WTC11 (cell line): ENCODE measurements at places on chromosomes 6 and 20.

DNA sequence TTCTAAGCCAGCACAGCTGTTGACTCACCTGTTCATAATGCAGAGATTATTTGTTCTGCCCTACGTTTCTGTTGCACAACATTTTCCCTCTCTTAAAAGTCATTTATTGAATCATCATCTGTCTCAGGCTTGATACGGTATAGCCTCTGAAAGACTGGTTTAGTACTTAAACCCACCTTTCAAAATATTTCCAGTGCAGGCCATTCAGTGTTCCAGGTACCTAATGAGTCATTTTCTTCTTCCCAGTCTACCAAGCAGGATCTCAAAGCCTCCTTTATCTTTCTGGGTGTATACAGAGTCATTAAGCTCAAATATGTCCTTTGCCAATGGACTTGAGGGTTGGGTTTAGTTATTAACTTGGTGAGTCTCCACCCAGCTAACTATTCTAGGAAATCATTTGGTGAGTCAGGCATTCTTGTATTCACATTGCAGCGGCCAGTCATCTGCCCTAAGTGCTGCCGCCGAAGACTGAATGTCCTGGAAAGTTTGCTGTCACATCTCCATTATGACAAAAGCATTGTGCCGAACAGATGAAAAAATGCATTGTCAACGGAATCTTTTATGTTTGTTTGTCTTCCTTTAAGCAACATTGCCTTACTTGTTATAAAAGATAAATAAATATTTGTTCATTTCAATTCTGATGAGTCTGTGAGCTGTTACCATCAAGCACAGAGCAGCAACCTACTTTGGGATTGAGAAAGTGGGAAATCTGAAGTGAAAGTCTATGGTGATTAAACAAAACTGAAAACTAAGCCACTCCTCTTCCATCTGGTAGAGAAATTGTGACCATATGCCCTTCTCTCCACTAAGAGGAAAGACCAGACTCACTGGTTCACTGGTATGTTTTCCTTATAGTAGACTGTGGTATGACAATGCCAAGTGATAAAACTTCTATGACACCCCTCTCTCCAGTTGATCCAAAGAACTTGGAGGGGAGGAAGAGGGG is 14.3 kb upstream of the FAM135A start:
- DNase-seq, result no peak

DNA sequence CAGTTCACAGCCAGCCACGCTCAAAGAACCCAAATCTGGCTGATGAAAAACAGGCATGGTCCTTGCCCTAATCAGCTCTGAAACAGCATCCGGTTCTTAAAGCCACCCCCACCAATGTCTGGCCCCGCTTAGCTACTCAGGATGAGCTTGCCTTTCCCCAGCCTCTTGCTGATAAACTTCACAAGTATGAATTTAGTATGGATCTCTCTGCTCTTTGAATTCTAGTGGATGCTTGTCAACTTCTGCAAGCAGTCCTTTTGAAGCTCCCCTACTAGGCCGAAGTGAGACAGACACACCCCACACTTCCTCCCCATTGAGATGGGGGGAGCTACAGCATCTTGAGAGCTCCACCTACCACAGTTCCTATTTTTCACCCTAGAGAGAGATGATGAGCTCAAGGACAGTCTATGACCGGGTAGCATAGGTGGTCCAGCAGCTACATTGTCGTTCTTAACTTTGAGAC is 36.7 kb downstream of the EBF4 start:
- DNase-seq, result no peak

DNA sequence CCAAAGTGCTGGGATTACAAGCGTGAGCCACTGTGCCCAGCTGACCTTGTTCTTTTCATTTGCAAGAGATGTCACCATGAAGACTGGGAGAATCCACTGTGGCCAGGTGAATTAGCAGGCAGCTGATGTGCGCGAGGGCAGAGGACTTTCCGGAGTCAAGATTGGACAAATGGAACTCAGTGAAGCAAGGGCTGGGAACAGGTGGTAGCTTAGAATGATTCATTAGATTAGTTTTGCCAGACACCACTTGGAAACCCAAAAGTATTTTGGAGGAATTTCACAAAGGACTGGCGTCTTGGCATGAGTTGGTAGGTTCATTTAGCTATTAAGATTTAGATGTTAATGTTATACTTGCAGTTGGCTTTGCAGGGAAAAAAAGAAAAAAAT is 4.7 kb upstream of the AKAP7 start:
- DNase-seq, result no peak

GRCh38 chr6:131001111-131001736 is 61.8 kb downstream of the EPB41L2 start:
- DNase-seq, result no peak

DNA sequence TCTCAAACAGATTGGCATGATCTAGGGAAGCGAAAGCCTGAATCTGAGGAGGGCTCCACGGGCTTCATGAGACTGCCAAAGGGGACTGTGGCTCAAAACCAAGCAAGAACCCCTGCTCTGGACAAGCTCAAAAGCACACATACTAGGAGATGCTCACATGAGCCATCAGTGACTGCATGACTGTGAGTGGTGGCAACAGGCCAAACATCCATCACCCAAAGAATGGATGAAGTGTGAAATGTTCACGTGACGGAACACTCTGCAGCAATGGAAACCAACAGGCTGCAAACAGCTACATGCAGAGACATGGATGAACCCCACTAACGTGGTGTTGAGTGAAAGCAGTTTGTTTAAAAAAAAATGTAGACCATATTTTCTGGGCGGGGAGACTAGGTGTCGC is 136.3 kb downstream of the PREX1 start:
- no peak for DNase-seq

DNA sequence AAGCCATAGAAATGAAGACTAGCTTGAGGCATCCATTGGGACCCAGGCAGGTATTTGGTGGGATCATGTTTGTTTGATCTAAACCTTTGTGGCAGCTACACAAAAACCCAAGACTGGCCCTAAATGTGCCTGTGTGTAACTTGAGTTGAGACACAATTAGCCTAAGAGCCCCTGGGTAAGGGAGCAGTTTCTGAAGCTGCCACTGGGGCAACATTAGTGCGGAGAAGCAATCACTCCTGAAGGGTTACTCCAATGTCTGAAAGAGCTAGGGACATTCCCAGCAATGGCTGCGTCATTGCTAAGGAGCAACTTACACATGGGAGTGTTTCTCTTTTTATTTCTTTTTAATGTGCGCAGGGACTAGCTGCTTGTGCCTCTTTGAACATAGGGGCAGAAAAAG is 67.9 kb upstream of the EEF1E1 start:
- peak; percentile 27 for DNase-seq

DNA sequence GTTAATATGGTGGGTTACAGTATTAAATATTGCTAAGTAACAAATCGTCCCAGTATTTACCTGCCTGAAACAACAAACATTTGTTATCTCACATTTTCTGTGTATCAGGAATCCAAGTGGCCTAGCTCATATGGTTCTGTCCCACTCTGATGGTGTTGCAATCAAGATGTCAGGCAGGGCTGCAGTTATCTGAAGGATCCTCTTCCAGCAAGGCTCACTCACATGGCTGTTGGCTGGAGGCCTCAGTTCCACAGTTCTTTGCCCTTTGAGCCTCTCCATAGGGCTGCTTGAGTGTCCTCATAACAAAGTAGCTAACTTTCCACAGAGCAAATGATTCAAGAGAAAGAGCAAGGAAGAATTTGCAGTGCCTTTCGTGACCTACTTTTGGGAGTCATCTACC is 17.7 kb downstream of the RAB22A start:
- no peak for DNase-seq

DNA sequence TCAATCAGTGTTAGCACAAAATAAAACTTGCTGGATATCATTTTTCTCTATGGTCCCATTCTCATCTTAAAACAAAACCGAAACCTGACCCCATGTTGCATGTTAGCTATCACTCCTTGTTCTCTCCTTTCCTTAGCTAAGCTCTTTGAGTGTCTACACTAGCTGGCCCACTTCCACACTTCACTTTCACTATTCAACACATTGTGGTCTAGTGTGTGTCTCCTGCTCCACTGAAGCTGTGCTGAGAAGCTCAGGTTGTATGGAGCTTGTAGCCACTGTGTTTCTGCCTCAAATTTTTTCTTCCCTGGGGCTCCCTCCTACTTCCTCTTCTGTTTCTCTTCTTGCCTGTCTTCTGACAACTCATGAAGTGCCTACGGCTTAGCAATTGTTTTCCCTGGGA is 223.0 kb downstream of the NKAIN2 start:
- no peak for DNase-seq

GRCh38 chr6:169099411-169100202 is 154.0 kb downstream of the THBS2 start:
- no peak for DNase-seq

DNA sequence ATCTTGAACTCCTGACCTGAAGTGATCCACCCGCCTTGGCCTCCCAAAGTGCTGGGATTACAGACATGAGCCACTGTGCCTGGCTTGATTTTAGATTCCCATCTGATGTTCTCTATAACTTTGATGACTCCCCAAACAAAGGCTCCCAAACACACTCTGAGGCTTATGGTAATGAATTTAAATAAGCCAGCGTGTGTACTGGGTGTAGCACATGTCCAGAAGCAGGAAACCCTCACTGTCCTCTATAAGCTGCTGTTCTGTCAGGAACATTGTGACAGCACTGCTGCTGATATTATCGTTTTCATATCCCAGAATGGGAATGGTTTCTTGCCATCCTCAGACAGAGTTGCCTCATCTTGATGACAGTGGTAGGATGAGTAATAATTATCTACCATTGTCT is 54.1 kb upstream of the SALL4 start:
- DNase-seq, result no peak

- no peak for DNase-seq
These were observed 188.6 kb downstream of the PRL start for GRCh38 chr6:22108199-22108598.

GRCh38 chr6:45074439-45074838 is 253.7 kb upstream of the RUNX2 start:
- DNase-seq, result no peak

DNA sequence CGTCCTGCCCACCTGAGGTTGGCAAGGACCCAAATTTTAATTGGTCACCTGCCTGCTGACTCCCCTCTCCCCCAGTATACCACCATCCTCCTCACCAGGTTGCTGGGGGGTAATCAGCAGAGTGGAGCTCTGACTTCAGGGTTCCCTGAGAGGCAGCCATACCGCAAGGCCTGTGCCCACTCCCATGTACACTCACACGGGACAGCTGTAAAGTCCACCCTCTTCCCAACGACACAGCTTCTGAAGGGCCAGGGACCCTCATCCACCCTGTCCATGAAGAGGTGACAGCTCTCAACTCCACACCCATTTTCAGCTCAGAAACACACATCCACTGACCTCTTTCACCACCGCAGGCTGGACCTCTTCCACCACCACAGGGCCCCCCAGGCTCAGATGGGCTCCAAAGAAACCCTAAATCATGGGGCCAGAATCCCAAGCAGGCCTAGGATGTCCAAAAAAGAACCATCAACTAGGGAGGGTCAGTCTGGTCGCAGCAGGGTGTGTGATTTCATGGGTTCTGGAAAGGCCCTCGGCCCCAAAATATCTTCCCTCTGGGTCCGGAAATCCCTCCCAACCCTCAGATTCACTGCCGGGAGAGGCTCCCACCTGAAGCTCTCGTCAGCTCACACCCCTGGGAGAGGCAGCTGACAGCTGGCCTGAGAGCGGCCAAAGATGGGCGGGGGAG is 30.0 kb downstream of the TFEB start:
- no peak for DNase-seq

- DNase-seq, result peak; percentile 13
These were observed 719.7 kb upstream of the MARCKS start for GRCh38 chr6:113137426-113137825.

GRCh38 chr20:58889798-58890517 is 37.4 kb downstream of the GNAS start:
- no peak for DNase-seq

GRCh38 chr6:30802731-30803130 is 58.4 kb upstream of the IER3 start:
- DNase-seq, result no peak

DNA sequence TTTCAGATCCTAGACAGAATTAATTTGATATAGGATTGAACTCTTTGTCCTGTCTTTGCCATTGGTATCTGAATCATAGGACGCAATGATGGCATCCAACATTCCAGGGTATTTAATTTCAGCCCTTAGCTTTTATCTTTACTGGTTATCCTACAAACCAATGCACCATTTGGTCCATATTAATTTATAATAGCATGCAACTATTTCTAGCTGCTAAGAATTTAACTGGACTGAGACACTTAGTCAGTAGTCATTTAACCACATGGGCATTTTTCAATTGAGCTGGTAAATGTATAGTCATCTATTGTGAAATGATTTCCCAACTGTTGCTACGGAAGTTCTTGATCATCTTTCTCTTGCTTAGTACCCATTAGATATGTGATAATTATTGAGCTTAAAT is 141.1 kb downstream of the CD164 start:
- no peak for DNase-seq

DNA sequence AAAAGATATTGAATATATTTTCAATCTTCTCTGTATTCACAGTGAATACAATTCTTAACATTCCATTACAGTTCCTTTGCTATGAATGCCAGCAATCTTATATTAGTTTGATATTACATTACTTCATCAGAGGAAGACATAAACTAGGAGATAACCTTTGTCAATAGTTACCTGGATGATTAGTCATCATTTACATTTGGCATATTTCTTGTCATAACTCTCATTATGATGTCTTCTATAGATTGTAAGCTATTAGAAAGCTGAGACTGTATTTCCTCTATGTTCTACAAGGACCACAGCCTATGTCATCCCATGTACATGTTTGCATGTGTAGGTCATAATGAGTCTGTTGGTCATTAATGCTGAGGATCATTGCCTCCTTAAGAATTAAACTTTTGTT is 7.8 kb upstream of the PTPRK start:
- no peak for DNase-seq

GRCh38 chr6:125325586-125325985 is 23.8 kb upstream of the HDDC2 start:
- DNase-seq, result no peak

DNA sequence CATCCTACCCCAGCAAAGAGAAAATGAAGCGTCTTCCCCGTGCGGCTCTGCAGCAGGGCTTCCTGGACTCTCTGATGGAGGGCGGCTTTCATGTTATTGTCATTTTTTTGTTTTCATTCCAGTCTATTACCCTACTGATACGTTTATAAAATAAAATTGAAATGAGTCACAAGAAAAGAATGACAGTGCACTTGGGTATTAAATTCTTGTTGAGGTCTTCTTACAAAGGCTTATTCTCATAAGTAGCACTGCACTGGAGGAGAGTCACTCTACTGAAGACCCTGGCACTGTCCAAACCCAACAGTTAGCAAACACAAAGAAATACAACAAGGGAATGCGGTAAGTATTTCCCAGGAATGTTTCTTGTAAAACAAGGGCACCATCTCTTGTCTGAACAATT is 379.3 kb downstream of the MAFB start:
- DNase-seq, result no peak

DNA sequence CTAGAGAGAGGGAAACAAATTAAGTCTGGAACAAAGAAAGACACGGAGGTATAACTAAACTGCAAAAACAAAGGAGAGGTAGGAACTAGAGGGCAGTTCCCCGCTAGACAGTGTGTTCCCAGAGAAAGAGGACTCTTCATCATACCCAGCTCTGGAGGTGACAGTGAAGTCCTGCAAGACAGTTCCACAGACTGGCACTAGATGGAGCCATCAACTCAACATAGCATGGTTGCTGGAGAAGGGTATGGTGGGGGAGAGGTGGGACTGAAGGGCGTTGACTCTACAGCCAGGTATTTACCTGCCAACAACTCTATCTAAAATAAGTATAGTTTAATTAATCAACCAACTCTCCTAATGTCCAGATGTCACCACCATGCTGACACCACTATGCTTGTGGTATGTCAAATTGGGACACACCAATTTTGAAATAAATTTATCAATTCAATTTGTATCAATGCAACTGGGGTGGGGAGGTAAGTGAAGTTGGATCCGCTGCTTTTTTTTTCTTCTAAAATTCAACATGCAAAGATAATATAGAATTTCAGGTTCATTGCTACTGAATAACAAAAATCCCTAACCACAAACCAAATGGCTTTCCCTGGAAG is 9.7 kb downstream of the BACH2 start:
- DNase-seq, result peak; percentile 91
